ENCODE measurements at places on chromosomes 5 and 9.

DNA sequence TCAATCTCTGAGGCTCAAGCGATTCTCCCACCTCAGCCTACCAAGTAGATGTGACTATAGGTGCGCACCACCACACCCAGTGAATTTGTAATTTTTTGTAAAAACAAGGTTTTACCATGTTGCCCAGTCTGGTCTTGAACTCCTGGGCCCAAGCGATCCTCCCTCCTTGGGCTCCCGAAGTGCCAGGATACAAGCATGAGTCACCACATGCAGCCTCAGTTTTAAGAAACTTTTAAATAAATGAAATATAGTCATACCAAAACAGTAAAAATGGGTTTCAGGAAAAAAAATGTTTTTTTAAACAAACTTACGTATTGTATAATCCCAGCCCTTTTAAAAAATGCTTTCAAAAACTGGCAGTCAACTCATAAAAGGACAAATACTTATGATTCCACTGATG, 26.6 kb downstream of the FXN start:
- no peak for DNase-seq

- DNase-seq = no peak
Observed at GRCh38 chr5:6581559-6582426, 51.1 kb downstream of the NSUN2 start.

GRCh38 chr5:6111131-6111530, 267.2 kb downstream of the MED10 start:
- DNase-seq = no peak

GRCh38 chr5:123007182-123007581, 29.3 kb downstream of the PPIC start:
- DNase-seq = no peak

DNA sequence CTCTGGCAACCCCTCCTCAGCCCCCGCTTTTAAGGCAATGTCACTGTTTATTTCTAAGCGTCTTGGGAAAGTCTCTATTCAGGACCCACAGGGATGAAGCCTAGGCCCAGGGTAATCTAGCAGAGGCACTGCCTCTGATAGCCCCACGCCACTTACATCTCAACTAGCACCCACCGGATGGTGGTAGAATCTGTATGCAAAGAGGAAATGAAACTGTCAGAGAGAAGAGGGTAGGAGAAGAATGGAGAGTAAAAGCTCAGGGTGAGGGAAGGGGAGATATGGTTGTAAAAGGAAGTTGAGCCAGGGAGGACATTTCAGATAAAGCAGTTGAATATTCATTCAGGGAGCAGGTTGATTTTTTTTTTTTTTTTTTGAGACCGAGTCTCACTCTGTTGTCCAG, 3.0 kb downstream of the FRRS1L start:
- DNase-seq = no peak

All from GM18507 (cell line).